Glomerular endothelial cell (primary cell): ENCODE measurements at places on chromosomes 12 and 14.

- no peak for DNase-seq
Observed at GRCh38 chr14:104891664-104892530, 26.8 kb downstream of the CEP170B start.

DNA sequence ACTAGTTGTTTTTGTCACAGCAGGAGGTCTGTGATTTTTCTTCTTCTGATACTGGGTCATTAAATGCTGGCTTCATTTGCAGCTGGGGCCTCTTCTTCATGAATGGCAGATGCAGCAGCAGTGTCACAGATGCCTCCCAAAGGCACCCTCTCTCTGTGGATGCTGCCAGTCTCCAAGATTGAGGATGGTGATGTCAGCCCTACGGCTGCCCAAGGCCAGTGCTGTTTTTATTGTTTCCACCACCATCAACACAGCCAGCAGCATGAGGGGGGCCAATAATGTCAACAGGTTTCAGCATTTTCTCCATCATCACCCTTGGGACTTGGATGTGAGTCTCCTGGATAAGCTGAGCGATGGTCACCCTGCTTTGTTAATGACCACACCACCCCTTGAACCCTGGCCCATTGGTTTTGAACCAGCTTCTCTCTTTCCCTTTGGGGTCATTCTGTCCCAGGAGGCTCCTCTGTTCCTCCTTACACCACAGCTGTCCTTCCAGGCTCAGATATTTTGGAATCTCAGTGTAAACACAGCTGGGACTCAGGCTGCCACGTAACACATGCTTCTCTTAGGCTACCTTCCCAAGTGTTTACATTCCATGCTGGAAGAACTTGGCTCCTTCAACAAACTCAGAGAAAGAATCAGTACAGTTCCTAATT is 151.7 kb upstream of the DDHD1 start:
- DNase-seq = no peak

DNA sequence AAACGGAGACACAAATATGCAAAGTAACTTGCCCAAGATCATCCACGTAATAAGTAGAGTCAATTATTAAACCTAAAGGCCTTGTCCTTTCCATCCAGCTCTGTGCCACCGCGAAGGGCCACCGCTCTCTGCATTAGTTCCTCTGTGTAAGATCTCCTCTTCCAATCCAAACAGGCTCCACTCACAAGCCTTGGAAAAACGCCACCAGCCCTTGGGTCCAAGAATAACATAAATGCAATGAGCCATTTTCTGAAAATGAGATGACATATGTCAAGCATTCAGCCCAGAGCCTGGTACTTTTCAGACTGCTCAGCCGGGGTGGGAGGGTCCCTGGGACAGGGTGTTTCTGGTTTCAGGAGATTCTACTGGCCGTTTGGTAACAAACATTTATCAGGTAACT is 30.0 kb downstream of the DGLUCY start:
- no peak for DNase-seq

DNA sequence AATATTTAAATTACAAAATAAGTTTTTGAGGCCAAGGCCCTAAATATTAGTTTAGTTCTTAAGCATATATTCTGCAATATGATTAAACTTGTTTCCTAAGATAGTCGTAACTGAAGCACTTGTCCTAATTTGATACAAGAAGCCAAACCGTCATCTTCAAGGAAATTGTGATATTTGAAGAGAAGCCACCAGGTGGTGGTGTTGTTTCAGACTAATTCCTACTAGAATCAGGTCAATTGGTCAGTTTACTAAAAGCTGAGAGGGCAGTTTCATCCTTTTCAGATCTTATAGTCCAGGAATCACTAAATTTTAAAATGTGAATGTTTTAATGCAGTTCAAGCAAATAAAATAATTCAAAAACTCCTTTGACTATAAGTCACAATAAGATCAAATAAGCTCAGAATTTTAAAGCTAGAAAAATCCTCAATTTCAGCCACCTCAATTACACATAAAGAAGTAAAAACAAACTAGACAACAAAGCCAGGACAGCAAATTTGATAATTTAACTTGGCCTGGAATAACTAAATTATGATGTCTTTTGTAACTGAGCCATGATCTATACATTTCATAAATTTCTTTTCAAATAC is 7.1 kb upstream of the ARL1 start:
- DNase-seq = peak; percentile 56

- DNase-seq = no peak
Observed at GRCh38 chr12:114407842-114408411, 2.0 kb upstream of the TBX5 start.

GRCh38 chr14:98966475-98967162 is 305.4 kb downstream of the BCL11B start:
- no peak for DNase-seq

- DNase-seq = no peak
Observed at GRCh38 chr12:15538881-15539280, 216.6 kb downstream of the PTPRO start.

- DNase-seq = no peak
Observed at GRCh38 chr14:50347521-50347920, 35.4 kb downstream of the DMAC2L start.

- no peak for DNase-seq
Observed at GRCh38 chr12:52148464-52149181, 43.2 kb downstream of the KRT80 start.

DNA sequence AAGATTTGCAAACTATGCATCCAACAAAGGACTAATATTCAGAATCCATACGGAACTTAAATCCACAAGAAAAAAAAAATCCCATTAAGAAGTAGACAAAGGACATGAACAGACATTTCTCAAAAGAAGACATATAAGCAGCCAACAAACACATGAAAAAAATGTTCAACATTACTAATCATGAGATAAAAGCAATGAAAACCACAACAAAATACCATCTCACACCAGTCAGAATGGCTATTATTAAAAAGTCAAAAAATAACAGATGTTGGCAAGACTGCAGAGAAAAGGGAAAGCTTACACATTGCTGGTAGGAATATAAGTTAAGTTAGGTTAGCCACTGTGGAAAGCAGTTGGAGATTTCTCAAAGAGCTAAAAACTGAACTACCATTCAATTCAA is 16.2 kb downstream of the CDK17 start:
- DNase-seq = no peak

GRCh38 chr14:76929927-76930326 is 98.6 kb downstream of the IRF2BPL start:
- DNase-seq = no peak

DNA sequence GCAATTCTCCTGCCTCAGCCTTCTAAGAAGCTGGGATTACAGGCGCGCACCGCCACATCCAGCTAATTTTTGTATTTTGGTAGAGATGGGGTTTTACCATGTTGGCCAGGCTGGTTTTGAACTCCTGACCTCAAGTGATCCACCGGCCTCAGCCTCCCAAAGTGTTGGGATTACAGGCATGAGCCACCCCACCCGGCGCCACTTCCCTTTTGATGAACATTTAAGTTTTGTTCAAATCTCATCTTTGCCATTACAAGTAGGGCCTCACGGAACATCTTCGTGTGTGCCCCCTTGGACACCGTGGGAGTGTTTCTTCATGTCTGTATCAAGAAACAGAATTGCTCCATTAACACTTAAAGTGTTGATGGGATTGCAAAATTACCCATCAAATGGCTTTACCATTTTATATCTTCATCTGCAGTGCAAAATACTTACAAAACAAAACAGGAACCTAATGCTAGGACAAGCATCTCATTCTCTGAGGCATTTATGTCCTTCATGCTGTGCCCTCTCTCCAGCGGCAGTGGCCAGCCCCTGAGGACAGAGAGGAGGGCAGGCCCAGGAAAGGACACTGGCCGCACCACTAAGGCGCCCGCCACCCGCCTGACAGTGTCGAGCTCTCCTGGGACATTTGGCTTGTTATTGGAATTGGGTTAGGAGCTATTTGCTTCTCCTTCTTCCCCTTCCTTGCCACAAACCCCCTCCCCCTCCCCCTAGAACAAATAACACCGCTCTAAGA is 61.7 kb downstream of the RFX4 start:
- no peak for DNase-seq

- no peak for DNase-seq
Observed at GRCh38 chr12:129230995-129231394, 377.7 kb downstream of the GLT1D1 start.

DNA sequence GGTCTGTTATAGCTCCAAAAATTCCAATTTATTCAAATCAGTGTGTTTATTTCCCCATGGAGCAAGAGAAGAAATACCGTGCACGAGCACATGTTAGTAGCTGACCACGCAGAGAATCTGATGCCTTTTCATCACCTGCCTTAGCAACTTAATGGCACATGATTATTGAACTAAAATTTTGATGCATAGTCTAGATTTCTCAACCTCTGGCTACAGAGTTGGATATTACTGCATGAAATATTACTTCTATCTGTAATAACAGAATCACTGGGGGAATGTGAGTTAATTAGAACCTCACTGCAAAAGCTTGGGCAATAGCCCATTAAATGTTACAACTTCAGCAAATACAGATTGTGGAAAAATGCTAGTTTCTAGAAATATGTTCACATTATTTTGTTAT is 335.8 kb downstream of the FLRT2 start:
- no peak for DNase-seq

GRCh38 chr14:20626274-20626673 is 15.2 kb downstream of the OR6S1 start:
- no peak for DNase-seq

- no peak for DNase-seq
Observed at GRCh38 chr14:59360233-59360632, 104.9 kb downstream of the GPR135 start.

DNA sequence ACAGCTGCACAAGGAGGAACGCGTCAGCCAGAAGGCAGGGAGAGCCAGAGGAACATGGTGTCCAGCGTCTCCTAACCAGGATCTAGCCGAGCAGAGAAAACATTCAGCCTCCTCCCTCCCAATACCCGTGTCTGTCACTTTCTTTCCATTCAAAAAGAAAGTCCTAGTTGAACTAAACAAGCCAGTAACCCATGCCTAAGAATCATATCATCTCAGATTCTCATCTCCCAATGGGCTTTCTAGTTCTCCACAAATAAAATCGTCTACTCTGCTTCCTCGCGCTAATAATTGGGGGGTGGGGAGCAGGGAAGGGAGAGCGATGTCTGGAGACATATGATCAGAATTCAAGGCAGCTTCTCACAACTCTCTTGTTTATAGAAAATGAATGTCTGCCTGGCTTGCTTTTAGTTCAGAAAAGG is 7.4 kb downstream of the NKX2-1 start:
- no peak for DNase-seq

DNA sequence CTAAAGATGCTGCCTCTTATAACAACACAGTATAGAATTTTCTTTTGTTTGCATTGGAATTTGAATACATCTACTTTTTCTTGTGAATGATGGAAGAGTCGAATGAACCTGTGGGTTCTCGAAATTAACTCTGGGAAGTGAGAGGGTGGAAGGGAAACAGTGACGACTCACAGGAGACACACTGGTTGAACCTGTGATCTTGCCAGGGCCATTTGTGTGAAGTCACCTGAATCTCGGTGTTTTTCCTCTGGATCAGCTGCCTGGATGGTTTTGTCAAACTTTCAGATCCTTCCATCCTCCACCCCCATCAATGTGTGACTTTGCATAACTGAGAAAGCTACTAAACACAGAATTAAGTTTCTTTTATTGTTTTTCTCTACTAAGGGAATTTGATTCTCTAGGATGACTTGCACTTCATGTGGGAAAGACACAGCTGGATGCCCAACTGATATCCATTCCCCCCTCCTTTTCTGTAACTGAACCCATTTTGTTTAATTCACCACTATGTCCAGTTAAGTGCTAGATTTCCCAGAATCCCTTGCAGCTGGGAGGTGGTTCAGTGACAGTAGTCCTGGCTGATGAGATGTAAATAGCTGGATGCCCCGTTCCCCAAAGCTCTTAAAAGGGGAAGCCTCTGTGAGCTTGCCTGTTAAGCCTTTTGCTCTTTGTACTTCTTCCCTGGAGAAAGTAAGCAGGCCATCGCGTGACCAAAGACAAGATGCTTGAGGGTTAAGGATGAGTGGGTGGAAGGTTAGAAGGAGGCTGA is 6.3 kb downstream of the PPFIBP1 start:
- no peak for DNase-seq

DNA sequence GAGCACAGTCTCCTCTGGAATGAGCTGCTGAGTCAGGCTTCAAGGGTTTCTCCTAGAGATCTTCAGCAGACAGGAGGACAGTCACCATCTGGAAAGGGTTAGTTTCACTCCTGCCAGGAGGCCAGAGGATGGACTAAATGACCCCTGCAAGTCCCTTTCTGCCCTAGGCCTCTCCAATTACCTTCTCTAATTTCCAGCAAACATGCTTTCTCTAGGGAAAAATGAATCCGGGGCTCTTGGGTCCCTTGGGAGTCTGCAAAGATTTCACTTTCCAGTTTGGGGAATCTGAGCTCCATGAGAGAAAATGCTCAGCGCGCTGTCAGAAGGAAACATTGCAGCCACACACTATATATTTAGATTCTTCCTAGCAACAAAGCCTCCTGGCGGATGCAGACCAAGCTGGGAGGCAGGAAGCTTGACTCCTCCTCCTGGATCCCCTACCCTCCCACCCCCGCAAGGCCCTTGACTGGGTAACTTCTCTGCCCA is 184.4 kb upstream of the CCND2 start:
- DNase-seq = no peak

GRCh38 chr12:91882910-91883309 is 262.7 kb downstream of the BTG1 start:
- DNase-seq = no peak

DNA sequence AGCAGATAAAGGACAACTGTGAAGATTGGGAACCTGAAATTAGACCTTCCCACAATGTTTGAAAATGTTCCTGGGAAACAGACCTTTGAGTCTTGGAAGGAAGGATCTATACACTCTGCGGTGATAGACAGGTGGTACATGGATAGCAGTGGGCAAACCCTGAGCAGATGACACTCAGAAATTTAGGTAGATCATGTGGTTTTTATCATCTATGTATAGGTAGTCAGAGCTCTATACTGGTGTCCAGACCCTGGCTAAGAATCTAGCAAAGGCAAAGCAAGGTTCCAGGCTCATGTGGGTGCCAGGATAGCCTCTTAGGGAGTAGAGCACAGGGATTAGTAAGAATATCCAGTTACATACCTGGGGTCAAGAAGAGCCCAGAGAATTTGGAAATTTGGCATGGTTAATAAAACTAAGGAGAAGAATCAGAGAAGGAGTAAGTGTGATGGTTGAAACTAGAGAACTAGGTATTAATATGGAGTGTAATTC is 331.2 kb upstream of the FBXO33 start:
- DNase-seq = no peak

GRCh38 chr12:81086342-81086741 is 8.5 kb downstream of the ACSS3 start:
- DNase-seq = no peak
